BJ (cell line): ENCODE measurements at places on chromosomes 6 and 20.

GRCh38 chr6:17965397-17965796 lies 22.0 kb downstream of the KIF13A start:
- DNase-seq: peak; percentile 29

DNA sequence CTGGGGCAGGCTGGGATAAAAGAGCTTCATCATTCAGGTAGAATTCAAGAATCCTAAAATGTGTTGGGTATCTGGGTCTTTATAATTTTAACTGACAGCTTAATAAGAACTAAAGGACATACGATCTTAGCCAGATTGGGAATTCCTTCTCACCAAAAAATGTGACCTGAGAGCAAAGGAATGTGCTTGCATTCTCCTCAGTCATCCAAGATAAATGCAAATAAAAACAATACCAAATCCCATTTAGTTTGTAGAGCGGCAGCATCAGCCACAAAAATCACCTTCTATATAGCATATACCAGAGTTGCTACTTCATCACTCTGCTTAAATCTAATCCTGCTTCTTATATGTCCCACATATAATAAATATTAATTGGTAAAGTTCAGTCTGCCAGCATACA lies 16.9 kb downstream of the USP49 start:
- DNase-seq: peak; percentile 31

DNA sequence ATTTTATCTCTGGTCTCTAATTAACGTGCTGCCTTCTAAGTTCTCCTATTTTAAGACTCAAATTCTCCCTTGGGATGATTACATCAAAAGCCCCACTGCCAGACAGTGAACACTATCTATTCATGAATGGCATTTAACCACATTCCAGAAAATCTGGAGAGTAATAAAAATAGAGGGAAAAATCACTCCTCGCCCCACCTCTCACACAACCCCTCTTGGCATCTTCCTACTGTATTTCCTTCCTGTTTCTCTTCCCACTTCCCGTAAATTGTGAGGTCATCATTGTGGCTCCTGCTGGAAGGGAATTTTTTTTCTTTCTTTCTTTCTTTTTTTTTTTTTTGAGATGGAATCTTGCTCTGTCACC lies 31.5 kb downstream of the RAB44 start:
- no peak for DNase-seq

- DNase-seq: no peak
These were observed 140.3 kb downstream of the NFATC2 start for GRCh38 chr20:51402201-51402600.

DNA sequence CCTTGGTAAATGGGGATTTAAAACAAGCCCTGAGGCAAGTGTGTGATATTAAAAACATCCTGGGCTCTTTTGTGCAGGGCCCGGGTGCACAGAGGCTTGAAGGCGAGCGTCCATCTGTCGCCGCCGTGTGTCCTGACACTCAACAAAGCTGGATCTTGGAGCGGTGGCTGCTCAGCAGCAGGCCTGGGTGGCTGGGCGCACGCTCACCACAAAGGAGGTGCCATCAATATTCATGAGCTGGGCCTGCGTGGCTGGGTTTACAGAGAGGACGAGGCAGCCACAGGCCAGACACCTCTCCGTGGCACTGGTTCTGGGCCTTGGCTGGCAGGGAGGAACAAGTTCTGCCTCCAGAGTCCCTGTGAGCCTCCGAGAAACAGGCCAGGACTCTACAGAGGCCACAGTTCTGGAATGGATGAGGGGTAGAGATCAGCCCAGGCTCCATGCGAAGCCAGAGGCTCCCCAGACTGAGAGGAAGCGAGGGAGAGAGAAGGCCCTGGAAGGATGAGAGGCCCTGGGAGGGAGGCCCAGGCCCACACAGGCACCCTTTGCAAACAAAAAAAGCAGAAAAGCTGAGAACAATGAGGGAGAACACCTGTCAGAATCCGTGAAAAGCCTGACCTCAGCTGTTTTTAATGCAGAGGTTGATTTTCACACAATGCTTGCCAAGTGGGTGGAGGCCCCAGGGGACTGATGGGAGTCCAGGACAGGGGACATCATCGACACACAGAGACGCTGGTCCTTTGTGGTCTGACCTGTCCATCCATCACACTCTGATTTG lies 21.9 kb downstream of the BHLHE23 start:
- DNase-seq: no peak

- DNase-seq: no peak
These were observed 20.4 kb downstream of the UTRN start for GRCh38 chr6:144305567-144305966.

DNA sequence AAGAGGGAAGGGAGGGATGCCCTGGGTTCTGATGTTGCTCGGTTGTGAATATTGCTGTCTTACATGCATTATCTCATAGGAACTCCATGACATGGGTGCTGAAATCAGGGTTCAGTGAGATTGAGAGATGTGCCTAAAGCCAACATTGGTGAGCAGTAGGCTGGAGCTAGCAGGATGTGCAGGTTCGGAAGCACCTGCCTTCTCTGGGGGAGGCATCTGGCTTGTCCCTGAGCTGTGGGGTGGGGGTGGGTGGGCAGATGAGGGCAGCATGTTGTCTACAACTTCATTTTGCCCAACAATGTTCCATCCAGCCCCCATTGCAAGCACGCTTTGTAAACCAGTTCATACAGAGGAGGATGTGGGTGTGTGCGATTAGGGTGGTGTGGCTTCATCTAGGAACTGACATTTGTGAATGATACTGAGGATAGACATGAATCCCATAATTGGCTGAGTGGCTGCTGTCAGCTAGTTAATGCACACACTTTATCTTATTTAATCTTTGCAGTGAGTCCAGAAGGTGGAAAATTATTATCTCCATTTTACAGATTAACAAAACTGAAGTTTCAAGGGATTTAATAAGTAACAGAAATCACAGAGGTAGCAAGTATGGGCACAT lies 119.4 kb downstream of the SYNDIG1 start:
- no peak for DNase-seq

- no peak for DNase-seq
These were observed 138.5 kb downstream of the RCAN2 start for GRCh38 chr6:46352541-46353268.
